CD4-positive, alpha-beta T cell treated with Interleukin-4 for 4 hours (primary cell): ENCODE measurements at places on chromosomes 4 and X.
A peak's percentile ranks its signal among the peaks of the same experiment; 100 is the strongest.

DNA sequence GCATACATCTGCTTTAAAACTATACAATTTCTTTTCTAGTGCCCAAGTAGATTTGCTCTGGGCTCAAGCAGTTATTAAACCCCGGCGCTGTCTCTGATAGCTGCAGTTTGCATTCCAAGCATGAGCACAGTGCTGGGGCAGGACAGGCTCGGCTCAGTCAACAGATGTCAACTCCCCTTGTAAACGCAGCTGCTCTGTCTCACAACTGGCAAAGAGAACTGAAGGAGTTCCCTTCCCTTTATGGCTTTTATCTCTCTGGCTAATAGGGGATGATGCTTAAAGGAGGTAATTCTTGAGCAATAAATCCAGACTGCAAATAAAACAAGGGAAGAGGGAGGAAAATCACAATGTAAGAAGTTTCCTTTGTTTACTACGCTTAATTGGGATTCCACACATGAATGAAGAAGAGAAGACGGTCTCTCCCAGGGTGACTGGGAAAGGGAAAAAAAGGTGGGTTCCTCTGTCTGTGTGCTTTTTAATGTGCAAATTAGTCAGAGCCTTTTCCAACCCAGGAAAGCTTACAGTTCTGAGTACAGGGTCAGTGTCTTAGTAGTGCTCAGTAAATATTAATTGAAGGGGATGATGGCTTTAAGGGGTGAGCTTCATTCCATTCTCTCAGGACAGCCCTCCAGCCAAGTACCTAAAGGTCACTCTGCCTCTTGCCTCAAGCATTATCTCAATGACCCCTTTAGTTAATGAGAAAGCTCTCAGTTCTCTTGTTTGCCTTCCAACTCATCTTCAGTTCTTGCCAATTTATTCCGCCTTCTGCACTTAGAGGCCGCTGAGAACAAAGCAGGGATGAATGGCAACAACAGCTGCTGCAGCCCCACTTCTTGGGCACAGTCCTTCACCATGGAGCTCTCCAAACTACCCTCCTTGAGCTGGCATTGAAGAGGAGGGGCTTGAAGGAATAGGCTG lies 155.7 kb upstream of the JADE1 start:
- no peak for DNase-seq

- no peak for DNase-seq
Observed at GRCh38 chr4:45442466-45442865, 681.4 kb downstream of the GABRG1 start.

GRCh38 chr4:93842601-93843252 lies 14.2 kb downstream of the ATOH1 start:
- no peak for DNase-seq

DNA sequence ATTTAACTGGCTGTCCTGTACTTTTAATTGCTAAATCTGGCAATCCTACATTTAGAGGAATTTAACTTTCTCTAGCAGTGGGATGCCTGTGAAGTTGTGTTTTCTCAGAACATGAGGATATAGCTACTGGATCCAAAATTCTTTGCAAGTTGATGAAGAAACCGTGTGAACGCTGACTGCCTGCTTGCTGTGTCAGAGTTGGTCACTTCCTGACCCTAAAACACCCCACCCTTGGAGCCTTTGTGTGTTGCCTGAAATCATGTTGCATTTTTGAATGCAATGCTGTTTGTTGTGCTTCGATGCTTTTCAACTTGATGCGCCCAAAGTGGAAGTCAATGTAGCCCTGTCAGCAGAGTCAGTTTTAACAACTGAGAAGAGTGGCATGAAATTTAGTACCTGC lies 211.2 kb downstream of the ANK2 start:
- no peak for DNase-seq

- peak; percentile 2 for DNase-seq
Observed at GRCh38 chrX:53547668-53548067, 113.5 kb upstream of the HSD17B10 start.

DNA sequence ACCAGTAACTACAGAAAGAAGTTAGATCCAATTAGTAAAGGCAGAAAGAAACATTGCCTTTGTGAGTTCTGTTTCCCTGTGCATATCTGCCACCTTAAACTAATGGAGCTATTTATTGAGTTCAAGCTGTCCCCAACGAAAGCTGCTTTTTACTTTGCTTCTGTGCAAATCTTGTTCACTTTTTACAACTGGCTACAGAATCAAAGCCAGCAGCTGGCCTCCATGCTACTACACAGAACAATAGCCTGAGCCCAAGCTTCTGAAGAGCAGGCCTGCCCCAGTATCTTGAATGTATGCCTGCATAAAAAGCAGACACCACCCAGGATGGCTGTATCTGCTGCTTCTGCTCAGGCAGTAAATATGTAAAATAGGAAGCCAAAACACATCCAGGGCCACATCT lies 28.1 kb downstream of the ANK2 start:
- no peak for DNase-seq

- DNase-seq = no peak
Observed at GRCh38 chr4:116055857-116056827, 942.7 kb upstream of the NDST4 start.

- DNase-seq = no peak
Observed at GRCh38 chr4:122861172-122861943, 34.7 kb downstream of the FGF2 start.

DNA sequence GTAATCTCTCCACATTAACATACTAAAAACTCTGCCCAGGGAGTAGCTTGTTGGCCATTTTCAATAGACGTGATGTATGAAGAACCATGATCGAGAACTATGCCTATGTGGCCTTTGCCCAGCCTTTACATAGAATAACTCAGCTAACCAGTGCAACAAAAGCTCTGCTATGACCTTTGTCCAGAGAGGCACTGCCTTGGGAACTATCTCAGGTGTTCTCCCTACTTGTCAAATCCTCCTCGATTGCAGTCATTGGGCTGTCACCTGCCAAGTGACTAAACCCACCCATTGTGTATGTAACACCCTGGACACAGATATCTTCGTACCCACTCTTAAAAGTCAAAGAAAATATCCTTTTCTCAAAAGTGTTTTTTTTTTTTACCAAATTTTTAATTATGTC lies 610.3 kb upstream of the GALNTL6 start:
- DNase-seq = no peak

- DNase-seq = no peak
Observed at GRCh38 chr4:127780598-127780997, 1.5 kb upstream of the HSPA4L start.

DNA sequence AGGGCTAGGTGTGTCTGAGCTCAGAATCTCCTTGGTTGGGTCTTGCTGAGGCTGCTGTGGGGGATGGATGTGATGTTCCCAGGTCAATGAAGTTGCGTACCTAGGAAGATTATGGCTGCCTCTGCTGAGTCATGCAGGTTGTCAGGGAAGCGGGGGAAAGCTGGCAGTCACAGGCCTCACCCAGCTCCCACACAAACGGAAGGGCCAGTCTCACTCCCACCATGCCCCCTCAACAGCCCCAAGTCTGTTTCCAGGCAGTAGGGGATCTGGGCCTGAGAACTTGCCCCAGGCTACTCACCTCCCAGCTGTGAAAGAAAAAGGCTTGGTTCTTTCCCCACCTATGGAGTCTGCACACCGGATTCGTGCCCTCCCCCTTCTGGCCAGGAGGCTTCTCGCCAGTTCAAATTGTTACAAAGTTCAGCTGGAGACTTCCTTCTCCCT lies 72.9 kb downstream of the WDR44 start:
- DNase-seq = no peak

GRCh38 chr4:105236916-105237311 lies 90.2 kb downstream of the TET2 start:
- DNase-seq = no peak

DNA sequence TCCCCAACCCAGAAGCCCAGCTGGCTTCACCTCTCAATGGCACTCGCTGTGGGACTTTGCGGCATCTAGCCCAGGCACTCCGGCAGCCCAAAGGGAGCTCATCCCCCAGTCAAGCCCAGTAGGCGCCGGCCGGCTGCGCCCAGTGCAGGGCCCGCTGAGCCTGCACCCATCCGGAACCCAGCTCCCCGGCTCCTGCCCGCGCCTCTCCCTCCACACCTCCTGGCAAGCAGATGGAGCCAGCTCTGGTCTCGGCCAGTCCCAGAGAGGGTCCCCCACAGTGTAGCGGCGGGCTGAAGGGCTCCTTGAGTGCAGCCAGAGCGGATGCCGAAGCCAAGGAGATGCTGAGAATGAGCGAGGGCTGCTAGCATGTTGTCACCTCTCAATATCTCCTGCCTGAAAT lies 116.8 kb upstream of the UGT8 start:
- DNase-seq = no peak

DNA sequence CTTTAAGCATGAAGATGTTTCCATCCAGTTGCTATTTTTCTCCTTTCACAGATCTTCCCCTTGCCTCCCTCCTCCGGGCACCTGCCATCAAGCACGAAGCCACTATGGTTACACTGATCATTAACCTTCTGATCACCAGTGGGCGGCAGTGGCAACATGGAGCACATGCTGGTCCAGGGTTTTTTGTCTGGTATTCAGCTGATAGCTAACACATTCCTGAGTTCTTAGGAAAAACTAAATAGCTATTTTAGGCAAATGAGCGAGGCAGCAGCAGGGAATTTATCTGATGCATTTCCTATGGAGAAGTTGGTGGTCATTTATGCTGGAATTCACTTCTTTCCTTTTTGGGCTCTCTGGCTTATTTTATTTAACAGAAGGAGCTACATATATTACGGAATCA lies 22.9 kb downstream of the SHISA3 start:
- no peak for DNase-seq

GRCh38 chrX:153948002-153948466 lies 3.6 kb upstream of the RENBP start:
- DNase-seq = no peak

- DNase-seq = no peak
Observed at GRCh38 chr4:98508248-98508647, 150.2 kb downstream of the TSPAN5 start.

- no peak for DNase-seq
Observed at GRCh38 chr4:33954759-33955158, 2289.6 kb downstream of the ARAP2 start.

DNA sequence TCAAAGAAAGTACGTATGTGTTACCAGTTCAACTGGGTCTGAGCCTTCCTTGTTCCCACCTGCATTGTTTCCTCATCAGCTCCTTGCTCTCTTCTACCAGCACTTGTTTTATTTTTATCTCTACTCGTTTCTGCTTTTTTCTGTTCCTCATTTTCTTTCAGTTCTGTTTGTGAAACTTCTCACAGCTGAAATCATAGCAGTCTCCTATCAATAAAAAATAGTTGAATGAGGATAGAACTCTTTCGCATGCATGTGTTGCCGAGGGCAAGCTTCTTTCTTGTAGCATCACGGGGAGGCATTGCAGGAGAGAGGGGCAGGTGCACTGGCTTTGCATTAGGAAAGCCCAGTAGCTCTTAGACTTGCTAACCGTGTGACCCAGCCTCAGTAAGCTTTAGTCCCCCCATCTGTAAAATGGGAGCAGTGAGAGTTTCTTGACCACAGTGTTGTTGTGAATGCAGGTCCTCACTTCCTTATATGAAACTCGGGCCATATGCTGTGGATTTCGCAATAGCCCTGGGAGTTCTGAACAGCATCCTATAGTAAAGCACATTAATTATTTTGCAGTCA lies 24.7 kb downstream of the OFD1 start:
- DNase-seq = no peak

DNA sequence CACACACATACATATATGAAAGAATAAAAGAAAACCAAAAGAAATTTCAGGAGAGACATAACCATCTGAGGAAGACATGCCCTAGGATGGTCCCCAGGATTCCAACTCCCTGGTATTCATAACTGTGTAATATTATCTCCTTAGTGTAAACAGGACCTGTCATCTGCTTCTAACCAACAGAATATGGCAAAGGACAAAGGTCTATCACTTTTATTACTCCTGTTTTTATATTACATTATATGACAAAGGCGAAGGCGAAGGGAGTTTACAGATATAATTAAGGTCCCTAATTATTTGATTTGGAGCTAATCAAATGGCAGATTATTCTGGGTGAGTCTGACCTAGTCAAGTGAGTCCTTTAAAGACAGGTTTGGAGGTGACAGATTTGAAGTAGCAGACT lies 155.1 kb downstream of the MID1 start:
- DNase-seq = no peak

DNA sequence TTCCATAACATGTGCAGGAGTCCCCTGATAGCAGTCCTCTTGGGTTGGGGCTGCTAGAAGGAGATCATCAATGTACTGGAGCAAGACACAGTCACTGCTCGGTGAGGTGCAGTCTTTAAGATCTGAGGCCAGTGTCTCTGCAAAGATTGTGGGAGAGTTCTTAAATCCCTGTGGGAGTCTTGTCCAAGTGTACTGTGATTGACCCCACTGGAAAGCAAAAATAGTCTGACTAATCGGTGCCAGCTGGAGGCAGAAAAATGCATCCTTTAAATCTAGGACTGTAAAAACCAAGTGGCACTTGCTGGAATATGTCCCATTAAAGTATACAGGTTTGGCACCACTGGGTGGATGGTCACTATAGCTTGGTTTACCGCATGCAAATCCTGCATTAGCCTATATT lies 31.1 kb downstream of the SULT1E1 start:
- DNase-seq = no peak

GRCh38 chr4:119244832-119245231 lies 32.3 kb downstream of the USP53 start:
- no peak for DNase-seq

DNA sequence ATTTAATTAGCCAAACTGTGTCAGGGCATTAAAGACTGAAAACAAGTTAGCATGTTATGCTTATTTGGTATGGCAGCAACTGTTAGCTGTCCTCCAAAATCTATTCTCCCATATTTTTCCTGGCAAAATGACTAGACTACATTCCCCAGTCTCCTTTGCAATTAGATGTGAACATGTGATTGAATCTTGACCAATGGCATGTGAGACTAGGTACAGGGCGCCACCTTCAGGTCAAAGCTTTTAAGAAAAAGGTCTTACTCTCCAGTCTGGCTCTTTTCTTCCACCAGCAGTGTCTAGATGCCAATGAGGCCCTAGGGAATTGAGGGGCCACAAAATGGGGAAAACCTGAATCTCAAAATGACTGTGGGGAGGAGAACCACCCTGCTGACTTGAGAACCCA lies 408.2 kb downstream of the SMARCA1 start:
- DNase-seq = no peak

DNA sequence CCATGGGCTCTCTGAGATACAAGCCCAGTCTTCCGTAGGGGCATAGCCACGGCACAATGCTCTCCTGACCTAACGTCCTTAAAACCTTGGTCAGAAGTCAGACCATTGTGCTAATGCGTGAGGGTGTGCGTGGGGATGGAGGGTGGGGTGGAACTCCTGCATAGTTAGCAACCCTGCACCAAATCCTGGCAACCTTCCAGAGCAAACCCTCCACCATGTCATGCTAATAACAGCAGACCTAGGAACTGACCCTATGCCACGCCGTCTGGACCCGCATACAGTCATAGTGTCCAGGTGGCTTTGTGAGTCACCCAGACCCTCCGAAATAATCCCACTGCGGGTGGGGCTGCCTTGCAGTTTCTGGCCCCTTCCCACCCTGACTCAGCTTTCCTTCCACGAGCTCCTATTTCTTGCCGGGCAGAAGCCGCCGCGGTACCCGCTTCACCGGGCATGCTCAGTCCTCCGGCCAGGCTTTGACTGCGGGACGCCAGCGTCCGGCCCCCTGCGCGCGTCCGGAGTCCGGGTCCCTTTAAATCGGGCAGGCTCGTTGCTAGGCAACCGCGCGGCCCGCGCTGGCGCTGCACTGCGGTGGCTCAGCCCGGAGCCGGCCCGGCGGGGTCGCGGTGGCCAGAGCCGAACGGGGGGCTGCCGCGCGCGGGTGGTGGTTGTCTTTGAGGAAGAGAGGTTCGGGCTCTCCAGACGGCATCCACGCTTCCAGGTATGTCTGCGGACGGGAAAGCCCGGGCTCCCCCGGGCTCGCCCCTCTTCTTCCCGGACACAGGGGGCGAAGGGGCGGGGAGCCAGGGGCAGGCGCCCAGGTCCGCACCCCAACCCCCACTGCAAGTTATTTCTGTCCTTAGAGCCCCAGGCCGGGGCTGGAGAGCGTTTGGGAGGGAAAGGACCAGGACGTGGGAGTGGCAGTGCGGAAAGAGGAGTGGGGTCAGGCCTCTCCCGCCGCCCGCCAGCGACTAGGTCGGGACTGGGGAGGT lies at the start of gene CCDC160:
Gene CCDC160 (plus strand): TSS at position 557 of the 989 bp plus-strand sequence. CDS start 7,619 bp downstream, outside the sequence.
- no peak for DNase-seq
